ENCODE measurements at places on chromosomes 3 and 15. TPM values are rescaled to one million over a fixed set of nuclear protein-coding genes. Genes with fewer than 3 reads are reported as not detected.

- no peaks in the 10 kb centered on the region for H3K36me3 ChIP-seq
- peaks cover 7% of the 10 kb centered on the region for H3K4me1 ChIP-seq
- no peak overlapping the region for H3K4me3 ChIP-seq
- H3K27me3 ChIP-seq: no peaks in the 10 kb centered on the region
Observed at GRCh38 chr3:100030346-100030745, 84.0 kb downstream of the FILIP1L start.

- no peaks in the 10 kb centered on the region for H3K27me3 ChIP-seq
- peaks cover 3% of the 10 kb centered on the region for H3K36me3 ChIP-seq
- H3K27ac ChIP-seq: peak overlapping the region; percentile 96
- peak overlapping the region; percentile 89 for H3K4me3 ChIP-seq
Observed at GRCh38 chr3:32302601-32303398, 64.3 kb downstream of the CMTM8 start.

DNA sequence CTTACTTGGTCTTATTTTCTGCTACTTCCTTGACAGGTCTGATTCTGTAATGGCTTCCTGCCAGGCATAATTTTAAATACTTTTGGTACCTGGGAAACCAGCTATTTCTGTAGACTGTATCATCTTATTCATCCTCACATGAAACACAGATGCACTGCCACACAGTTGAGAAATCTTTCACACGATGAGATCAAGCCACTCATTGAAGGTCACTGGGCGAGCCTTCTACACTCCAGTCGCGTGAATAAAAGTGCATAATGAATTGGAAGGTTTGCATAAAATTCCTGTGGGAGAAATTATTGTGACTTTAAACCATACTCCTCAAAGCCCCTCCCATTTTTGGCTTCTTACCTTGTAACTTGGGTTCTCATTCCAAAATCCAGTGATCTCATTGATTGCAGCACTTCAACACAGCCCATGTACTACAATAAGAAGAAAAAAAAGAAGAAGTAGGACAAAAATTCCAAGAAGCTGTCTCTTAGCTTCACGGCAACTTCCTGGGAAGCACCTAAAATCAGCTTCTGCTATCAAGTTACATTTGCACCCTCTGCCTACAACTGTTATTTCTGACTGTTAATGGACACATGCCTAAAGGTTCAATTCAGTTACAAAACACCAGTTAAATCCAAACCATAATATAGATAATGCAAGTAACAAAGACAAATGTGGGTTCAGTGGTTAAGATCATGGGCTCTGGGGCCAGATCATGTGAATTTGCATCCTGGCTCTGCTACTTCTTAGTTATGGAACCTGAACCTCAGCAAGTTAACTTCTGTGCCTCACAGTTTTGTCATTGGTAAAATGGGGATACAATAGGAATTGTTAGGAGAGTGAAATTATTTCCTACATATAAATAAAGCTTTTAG lies 39.0 kb downstream of the SHC4 start:
- H3K36me3 ChIP-seq: peaks cover 5% of the 10 kb centered on the region
- peak overlapping the region; percentile 2 for H3K4me3 ChIP-seq
- H3K4me1 ChIP-seq: peaks cover 59% of the 10 kb centered on the region
- peak overlapping the region; percentile 13 for H3K27ac ChIP-seq

The CCDC13 gene
- 0.70 TPM for total RNA-seq

The TPRG1 gene
- total RNA-seq: 25.3 TPM

DNA sequence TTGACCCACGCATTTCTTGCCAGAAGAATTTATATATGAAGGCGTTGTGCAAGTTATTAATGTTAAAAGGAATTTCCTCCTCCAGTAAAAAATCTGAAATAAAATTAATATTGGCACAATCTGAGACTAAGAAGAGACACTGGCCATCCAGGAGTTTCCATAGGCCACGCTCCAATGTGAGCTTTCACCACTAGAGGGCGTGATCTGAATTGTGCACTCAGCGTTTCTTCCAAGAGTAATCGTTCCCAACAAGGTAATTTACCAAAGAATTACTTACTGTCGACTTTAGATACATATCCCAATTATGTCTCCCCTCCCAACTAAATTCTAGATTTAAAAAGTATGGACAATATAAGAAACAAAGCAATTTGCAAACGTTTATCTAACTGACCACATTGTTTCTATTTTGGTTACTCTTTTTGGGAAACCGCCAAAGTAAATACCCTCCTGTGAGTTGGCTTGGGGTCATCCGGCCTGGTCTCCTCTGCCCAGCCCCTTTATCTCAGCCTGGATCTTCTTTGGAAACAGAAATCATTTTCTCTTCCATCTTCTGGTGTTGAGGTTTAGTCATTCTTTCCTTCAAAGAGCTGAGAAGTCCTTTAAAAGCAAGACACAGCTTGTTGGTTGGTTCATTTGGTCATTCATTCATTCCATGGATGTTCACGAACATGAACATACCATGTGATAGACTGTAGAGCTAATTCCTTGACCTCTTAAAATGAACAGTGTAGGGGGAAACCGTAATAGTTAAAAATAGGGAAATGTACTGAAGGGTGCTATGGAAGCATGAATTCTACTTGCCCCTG lies 26.2 kb downstream of the POLR2M start:
- no peak overlapping the region for H3K4me3 ChIP-seq
- DNase-seq: peak; percentile 44
- H3K27ac ChIP-seq: no peak overlapping the region
- H3K27me3 ChIP-seq: no peaks in the 10 kb centered on the region

DNA sequence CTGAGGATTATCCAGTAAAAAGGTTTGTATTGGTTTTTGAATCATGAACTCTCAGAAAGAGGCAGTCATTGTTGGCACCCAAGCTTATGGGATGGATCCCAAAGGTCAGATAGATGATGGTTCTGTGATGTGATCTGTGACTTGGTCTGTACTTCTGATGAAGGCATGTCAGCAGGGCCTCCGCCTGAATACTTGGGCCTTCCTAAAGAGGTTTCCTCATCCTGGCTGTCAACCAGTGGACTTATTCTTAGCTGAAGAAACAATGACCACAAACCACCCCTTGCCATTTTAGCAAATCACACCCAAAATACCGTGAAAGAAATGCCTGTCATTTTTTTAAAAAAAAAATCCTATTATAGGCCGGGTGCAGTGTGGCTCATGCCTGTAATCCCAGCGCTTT lies 48.2 kb upstream of the SLC9A9 start:
- no peaks in the 10 kb centered on the region for H3K36me3 ChIP-seq
- H3K4me3 ChIP-seq: no peak overlapping the region
- peaks cover 13% of the 10 kb centered on the region for H3K27me3 ChIP-seq
- no peak overlapping the region for H3K27ac ChIP-seq
- no peaks in the 10 kb centered on the region for H3K4me1 ChIP-seq
- DNase-seq: no peak

The SEMA3G gene
- 0.16 TPM for total RNA-seq

The PPP4R2 gene
- total RNA-seq: 101 TPM

DNA sequence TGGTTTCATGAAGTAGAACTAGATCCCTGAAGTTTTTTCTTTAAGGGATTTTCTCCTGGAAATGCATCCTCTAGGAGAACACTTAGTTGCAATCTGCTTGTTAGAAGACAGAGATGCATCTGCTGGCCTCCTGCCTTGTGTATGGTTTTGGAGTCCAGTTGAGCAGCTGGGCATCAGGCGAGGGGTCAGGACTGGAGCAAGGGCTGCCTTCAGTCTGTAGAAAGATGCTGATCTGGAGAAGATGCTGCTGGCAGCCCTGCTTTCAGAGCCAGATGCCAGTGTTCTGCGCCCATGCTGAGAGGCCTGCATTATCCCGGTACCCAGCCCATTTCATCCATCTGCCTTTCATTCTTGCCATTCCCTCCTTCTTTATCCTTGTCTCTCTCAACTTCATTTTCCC lies 77.4 kb downstream of the CHCHD6 start:
- H3K27me3 ChIP-seq: no peaks in the 10 kb centered on the region
- no peak for DNase-seq
- H3K4me1 ChIP-seq: no peaks in the 10 kb centered on the region
- no peak overlapping the region for H3K4me3 ChIP-seq
- H3K27ac ChIP-seq: no peak overlapping the region

The CA12 gene
- total RNA-seq: 0.55 TPM

DNA sequence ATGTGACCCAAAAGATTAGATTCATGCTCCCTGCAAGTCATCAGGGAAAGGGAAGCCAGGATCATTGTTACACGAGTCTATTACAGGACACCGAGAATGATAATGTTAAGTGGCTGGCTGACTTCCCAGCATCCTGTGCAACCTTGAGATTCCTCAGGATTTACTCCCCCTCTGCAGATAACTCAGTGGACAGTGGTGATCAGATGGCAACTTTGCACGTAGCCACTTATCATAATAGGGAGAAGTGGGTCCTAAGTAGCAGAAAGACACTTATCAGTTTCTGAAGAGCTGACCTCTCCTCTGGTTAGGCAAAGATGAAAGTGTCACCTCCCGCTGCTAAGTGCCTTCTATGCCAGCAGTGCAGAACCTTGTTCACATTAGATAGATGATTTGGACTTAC lies 6.7 kb upstream of the TMPRSS7 start:
- H3K36me3 ChIP-seq: no peaks in the 10 kb centered on the region
- H3K4me3 ChIP-seq: no peak overlapping the region
- DNase-seq: no peak
- no peaks in the 10 kb centered on the region for H3K4me1 ChIP-seq

GRCh38 chr3:153137626-153138025 lies 24.4 kb upstream of the RAP2B start:
- peaks cover 2% of the 10 kb centered on the region for H3K36me3 ChIP-seq
- no peaks in the 10 kb centered on the region for H3K27me3 ChIP-seq
- peak overlapping the region; percentile 24 for H3K27ac ChIP-seq
- DNase-seq: no peak
- peaks cover 35% of the 10 kb centered on the region for H3K4me1 ChIP-seq

The DPP8 gene
- 38.6 TPM for total RNA-seq

DNA sequence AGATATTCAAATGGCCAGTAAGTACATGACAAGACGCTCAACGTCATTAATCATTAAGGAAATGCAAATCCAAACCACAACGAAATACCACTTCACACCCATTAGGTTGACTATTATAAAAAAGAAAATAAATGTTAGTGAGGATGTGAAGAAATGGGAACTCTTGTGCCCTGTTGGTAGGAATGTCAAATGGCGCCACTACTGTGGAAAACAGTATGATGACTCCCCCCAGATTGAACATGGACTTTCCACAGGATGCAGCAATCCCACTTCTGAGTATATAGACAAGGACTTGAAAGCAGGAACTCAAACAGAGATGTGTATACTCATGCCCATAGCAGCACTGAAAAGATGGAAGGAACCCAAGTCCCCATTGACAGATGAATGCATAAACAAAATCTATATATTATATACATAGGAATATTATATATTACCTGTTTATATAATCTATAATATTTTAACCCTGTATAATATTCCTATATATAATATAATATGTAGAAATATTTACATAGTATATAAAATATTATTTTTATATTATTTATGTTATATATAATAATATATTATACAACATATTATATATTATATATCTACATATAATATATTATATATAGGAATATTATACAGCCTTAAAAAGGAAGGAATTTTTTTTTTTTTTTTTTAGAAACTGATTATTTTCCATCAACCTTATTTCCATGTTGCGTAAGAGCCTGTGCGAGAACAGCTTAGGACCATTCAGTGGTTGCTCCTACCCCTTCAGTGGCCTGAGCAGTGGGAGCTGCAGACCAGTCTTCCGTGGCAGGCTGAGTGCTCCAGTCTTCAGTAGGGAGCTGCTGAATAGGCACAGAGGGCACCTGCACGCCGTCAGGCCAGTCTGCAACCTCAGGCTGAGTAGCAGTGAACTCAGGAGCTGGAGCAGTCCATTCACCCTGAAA lies 17.6 kb upstream of the PIGZ start:
- no peaks in the 10 kb centered on the region for H3K4me1 ChIP-seq
- H3K36me3 ChIP-seq: peaks cover 10% of the 10 kb centered on the region
- no peaks in the 10 kb centered on the region for H3K27me3 ChIP-seq

GRCh38 chr3:173030273-173030672 lies 110.8 kb downstream of the SPATA16 start:
- no peak overlapping the region for H3K27ac ChIP-seq
- H3K27me3 ChIP-seq: no peaks in the 10 kb centered on the region
- no peak for DNase-seq
- no peaks in the 10 kb centered on the region for H3K4me1 ChIP-seq
- H3K4me3 ChIP-seq: no peak overlapping the region

GRCh38 chr3:42314411-42314810 lies 48.4 kb upstream of the CCK start:
- H3K4me3 ChIP-seq: no peak overlapping the region
- peaks cover 10% of the 10 kb centered on the region for H3K36me3 ChIP-seq
- no peaks in the 10 kb centered on the region for H3K4me1 ChIP-seq
- no peaks in the 10 kb centered on the region for H3K27me3 ChIP-seq
- DNase-seq: no peak

DNA sequence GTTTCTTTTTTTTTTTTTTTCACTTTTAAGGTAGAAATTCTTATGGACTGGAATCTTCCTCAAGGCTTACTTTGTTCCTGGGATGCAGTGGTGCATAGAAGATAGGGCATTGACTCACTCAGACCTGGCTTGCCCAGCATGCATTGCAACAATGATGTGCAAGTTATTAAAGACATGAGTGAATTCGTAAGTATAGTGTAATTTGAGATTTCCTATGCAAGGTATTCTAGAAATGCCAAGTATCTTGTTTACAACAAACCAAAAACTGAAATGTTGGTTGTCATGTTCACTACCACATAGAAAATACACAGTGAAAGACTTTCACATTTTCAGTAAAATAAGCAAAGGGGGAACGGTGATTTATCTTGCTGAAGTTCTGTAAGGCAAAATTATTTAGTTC lies 56.5 kb upstream of the FNDC3B start:
- no peak overlapping the region for H3K27ac ChIP-seq
- no peak overlapping the region for H3K4me3 ChIP-seq
- H3K4me1 ChIP-seq: peaks cover 17% of the 10 kb centered on the region
- no peak for DNase-seq
- H3K36me3 ChIP-seq: peaks cover 2% of the 10 kb centered on the region

GRCh38 chr3:183845608-183846288 lies 20.4 kb upstream of the MAP6D1 start:
- DNase-seq: no peak
- H3K27ac ChIP-seq: no peak overlapping the region
- no peak overlapping the region for H3K4me3 ChIP-seq
- no peaks in the 10 kb centered on the region for H3K27me3 ChIP-seq

The SHF gene
- total RNA-seq: 16.8 TPM

The EIF5A2 gene
- 6.0 TPM for total RNA-seq

All from activated T-cell treated with anti-CD3 and anti-CD28 coated beads, Interleukin-2, amount 50 U/mL, for 72 hours (primary cell).